H1 (cell line): ENCODE measurements at places on chromosomes 1 and 21. TPM values are rescaled to one million over a fixed set of nuclear protein-coding genes. Genes with fewer than 3 reads are reported as not detected.

SYT11 gene
- 9.6 and 9.7 TPM in 2 replicates for total RNA-seq

ANKRD45 gene
- 2.3 and 2.8 TPM in 2 replicates for total RNA-seq

MRAP gene
- total RNA-seq = not detected in 2 replicates

OVAAL gene
- not detected in 2 replicates for total RNA-seq

PCP4 gene
- 1.8 and 2.3 TPM in 2 replicates for total RNA-seq

- DNase-seq = no peak
- no peaks in the 10 kb centered on the region for H3K4me1 ChIP-seq
Observed at GRCh38 chr1:78619032-78619431, 1.2 kb upstream of the IFI44L start.

DNA sequence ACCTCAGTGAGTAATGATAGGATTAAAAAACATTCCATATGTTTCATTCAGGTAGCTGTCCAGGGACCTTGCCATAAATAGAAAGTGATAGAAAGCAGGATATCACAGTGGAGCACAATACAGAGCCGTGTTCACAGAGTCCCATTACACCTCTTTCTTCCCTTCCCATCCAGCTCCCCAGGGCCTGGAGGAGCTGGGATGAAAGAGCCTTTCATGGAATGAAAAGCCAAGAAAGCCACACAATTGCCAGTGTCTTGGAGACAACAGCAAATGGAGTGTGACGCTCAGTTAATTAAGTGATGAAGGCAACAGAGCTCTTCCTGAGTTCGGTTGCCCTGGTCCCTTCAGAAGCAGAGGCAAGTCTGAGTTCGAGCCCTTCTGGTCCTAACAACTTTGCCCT is 387.3 kb upstream of the PLXNA2 start:
- no peak overlapping the region for H3K4me3 ChIP-seq
- DNase-seq = no peak
- no peaks in the 10 kb centered on the region for H3K36me3 ChIP-seq

DNA sequence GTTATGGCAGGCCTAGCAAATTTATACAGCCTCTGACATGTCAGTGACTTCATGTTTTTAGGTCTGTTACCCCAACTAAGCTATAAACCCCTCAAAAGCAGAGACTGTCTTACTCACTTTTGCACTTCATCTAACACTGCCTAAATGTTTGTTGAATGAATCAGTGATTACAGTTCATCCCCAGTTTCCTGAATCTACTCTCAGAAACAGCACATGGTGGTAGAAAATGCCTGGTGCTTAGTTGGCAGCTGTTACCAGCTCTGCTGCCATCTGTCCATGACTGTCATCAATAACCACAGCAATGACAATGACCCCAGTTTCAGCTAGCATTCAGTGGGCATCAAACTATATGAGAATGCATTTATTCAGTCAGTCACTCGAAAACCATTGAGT is 110.5 kb upstream of the SERBP1 start:
- H3K27me3 ChIP-seq = no peaks in the 10 kb centered on the region
- no peak overlapping the region for H3K4me3 ChIP-seq
- H3K27ac ChIP-seq = no peak overlapping the region
- no peaks in the 10 kb centered on the region for H3K36me3 ChIP-seq

GRCh38 chr1:10932088-10932487 is 80.4 kb upstream of the TARDBP start:
- H3K4me3 ChIP-seq = no peak overlapping the region
- no peaks in the 10 kb centered on the region for H3K27me3 ChIP-seq

DNA sequence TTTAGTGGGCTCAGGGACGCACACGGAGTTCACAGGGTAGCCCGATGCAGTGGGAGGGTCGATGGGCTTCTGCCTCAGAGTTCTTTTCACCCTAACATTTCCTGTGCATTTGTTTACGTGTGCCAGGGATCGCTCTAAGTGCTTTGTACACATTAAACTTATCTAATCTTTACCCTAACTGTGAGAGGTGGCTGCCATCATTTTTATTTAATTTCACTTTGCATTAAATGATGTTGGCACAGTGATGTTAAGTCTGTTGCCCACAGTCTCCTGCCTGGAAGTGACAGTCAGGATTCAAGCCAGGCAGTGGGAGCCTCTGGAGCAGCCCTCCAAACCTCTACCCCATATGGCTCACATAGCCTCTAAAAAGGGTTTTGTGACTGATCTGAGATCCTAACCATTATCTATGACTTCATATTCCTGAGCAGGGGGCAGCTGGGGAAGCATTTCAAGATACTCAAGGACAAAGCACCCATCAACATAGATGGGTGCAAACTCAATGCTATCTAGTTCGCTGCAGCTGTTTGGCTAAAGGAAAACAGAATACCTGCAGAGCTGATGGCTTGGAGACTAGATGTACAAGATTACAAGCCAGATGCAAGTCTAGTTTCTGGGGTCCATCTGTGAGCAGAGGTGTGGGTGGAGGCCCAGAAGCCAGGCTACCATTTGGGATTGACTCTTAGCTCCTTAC is 303.8 kb downstream of the DISC1 start:
- no peaks in the 10 kb centered on the region for H3K27me3 ChIP-seq
- no peak overlapping the region for H3K27ac ChIP-seq

GRCh38 chr1:183168308-183168707 is 17.8 kb upstream of the LAMC2 start:
- H3K27me3 ChIP-seq = no peaks in the 10 kb centered on the region
- peaks cover 5% of the 10 kb centered on the region for H3K4me1 ChIP-seq
- H3K27ac ChIP-seq = no peak overlapping the region
- DNase-seq = no peak
- no peak overlapping the region for H3K4me3 ChIP-seq

GRCh38 chr21:44490405-44490804 is 35.1 kb downstream of the LRRC3 start:
- peaks cover 20% of the 10 kb centered on the region for H3K36me3 ChIP-seq
- no peak overlapping the region for H3K27ac ChIP-seq
- H3K4me1 ChIP-seq = peaks cover 3% of the 10 kb centered on the region; the same call in 1 of the 2 replicates
- H3K27me3 ChIP-seq = no peaks in the 10 kb centered on the region

- H3K27ac ChIP-seq = no peak overlapping the region
- no peak for DNase-seq
- H3K4me1 ChIP-seq = peaks cover 9% of the 10 kb centered on the region
- H3K36me3 ChIP-seq = no peaks in the 10 kb centered on the region
- no peak overlapping the region for H3K4me3 ChIP-seq
Observed at GRCh38 chr1:53689736-53690326, 49.1 kb downstream of the GLIS1 start.
